NCI-H526 (cell line): ENCODE measurements at places on chromosomes 1 and 21.

GRCh38 chr1:12369258-12369657, 139.4 kb downstream of the VPS13D start:
- DNase-seq: no peak

GRCh38 chr21:35316933-35317332, 267.8 kb upstream of the RUNX1 start:
- DNase-seq: no peak

GRCh38 chr1:157916887-157917570, 75.4 kb upstream of the CD5L start:
- DNase-seq: no peak

GRCh38 chr1:68111519-68112436, 61.4 kb upstream of the DIRAS3 start:
- DNase-seq: peak; percentile 37

- no peak for DNase-seq
Measured at GRCh38 chr1:210792250-210793102, 341.5 kb downstream of the KCNH1 start.

- peak; percentile 14 for DNase-seq
Measured at GRCh38 chr1:35885961-35886558, 3.1 kb downstream of the AGO1 start.

- no peak for DNase-seq
Measured at GRCh38 chr1:5479876-5480646, 512.2 kb downstream of the NPHP4 start.

GRCh38 chr1:154755858-154756730, 114.0 kb downstream of the KCNN3 start:
- DNase-seq: no peak

DNA sequence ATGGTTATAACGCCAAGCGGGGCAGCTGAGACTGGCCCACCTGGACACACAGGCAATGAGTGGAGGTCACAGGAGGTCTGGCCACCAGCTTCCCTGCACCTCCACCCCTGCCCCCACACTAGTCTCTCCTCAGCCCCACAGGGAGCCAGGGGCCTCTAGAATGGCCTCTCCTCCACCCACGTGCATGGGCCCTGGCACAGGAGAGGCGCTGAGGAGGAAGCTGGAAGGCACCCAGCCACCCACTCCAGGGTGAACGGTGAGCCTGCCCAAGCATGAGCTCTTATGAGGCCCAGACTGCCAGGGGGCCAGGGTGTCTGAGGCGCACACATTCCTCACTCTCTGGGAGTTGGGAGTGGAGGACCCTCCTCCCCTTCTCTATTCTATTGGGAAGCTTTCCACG, 22.2 kb downstream of the LRP8 start:
- no peak for DNase-seq

GRCh38 chr1:2408456-2408855, 3.9 kb downstream of the PEX10 start:
- DNase-seq: no peak

- DNase-seq: no peak
Measured at GRCh38 chr21:26818906-26819305, 26.3 kb downstream of the ADAMTS1 start.

DNA sequence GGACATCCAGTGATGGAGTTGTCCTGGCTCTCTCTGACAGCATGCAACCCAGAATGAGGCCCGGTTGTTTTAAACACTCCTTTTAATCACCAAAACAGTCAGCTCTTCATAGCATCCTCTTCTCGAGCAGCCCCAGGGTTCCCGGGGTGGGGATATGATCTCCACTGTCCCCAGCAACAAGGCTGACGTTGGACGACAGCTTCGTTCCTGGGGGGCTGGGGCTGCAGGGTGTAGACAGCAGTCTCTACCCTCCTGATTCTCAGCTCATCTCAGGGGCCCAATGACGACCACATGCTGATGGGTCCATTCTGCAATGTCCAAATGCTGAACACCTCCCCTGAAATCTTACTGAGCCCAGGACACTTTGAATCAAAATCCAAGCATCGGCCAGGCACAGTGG, 27.0 kb downstream of the TRIM11 start:
- DNase-seq: no peak

- DNase-seq: no peak
Measured at GRCh38 chr1:163170975-163171676, 31.6 kb downstream of the RGS5 start.

- peak; percentile 55 for DNase-seq
Measured at GRCh38 chr1:231931846-231932454, 305.4 kb downstream of the DISC1 start.

GRCh38 chr1:31562707-31563360, 13.5 kb upstream of the TINAGL1 start:
- no peak for DNase-seq

- DNase-seq: no peak
Measured at GRCh38 chr1:41414296-41414695, 53.1 kb downstream of the FOXO6 start.

GRCh38 chr1:204544321-204544720, 28.1 kb downstream of the MDM4 start:
- no peak for DNase-seq

GRCh38 chr1:180247061-180247460, 17.0 kb downstream of the LHX4 start:
- DNase-seq: no peak

GRCh38 chr1:194825382-194825781, 1639.0 kb upstream of the B3GALT2 start:
- DNase-seq: no peak

GRCh38 chr1:110752941-110753725, 78.4 kb upstream of the KCNA3 start:
- DNase-seq: no peak

DNA sequence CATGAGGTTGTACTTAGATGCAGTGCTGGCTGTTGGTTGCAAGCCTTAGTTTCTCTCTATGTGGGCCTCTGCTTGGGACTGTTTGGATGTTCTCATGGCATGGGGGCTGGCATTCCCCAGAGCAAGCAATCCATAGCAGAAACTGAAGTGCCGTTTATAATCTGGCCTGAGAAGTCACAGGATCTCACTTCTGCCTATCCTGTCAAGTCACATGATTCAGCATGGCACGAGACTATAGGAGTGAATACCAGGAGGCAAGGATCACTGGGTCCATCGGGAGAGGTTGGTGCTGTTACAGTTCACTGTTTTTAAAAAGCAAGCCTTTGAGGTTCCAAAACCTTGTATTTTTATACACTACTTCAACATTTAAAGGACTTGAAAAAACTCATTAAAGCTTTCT, 16.7 kb downstream of the COLGALT2 start:
- DNase-seq: no peak

DNA sequence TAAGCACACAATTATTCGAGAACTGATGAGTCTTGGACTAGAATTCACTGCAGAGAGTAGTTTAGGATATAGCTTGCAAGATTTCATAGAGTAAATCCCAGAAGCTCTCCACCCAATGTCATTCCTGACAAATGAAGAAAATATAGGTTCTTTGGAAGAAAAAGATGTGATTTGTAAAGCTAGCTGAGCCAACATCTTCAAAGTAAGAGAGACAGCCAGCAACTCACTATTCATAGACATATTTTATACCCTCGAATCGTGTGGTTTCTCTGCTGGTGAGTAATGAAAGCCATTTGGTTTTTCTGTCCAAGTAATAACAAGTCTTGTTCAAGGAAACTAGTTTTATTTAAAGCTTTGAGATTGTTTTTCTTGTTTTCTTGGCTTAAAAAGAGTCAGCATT, 165.7 kb upstream of the SYT6 start:
- no peak for DNase-seq

- DNase-seq: no peak
Measured at GRCh38 chr1:4612991-4613390, 41.4 kb upstream of the AJAP1 start.

GRCh38 chr1:22747021-22747734, 36.5 kb downstream of the EPHB2 start:
- no peak for DNase-seq

DNA sequence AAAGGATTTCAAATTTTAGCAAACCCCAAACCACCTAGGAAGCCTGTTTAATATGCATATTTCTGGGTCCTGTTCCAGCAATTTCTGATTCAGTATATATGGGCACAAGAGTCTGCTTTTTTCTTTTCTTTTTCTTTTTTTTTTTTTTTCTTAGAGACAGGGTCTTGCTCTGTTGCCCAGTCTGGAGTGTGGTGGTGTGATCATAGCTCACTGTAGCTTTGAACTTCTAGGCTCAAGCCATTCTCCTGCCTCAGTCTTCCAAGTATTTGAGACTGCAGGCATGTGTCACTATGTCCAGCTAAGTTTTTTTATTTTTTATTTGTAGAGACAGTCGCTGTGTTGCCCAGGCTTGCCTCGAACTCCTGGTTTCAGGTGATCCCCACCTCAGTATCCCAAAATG, 34.8 kb downstream of the CCDC18 start:
- no peak for DNase-seq

- DNase-seq: no peak
Measured at GRCh38 chr1:167094690-167095089, 815 bp downstream of the STYXL2 start.

- DNase-seq: peak; percentile 88
Measured at GRCh38 chr1:65066766-65067490, 81.1 kb upstream of the AK4 start.

- DNase-seq: no peak
Measured at GRCh38 chr1:241443561-241443960, 76.0 kb downstream of the FH start.

- DNase-seq: no peak
Measured at GRCh38 chr21:35575280-35575915, 484.9 kb downstream of the SETD4 start.

DNA sequence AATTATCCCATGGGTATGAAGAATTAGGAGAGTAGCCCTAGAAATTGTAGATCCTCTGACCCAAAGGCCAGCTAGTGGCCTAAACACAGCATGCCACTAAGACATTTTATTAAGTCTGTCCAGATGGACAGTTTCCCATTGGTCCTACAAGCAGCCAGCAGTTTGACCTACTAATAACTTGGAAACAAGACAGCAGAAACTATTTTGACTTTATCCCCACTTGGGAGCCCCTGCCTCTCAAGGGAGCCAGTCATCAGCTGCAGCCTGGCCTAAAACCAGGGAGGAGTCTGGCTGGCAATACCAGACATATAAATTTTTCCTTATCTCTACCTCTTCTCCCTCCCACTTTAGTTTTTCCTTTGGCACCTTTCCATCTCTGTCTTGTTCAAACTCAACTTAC, 222.6 kb upstream of the KCTD3 start:
- no peak for DNase-seq

DNA sequence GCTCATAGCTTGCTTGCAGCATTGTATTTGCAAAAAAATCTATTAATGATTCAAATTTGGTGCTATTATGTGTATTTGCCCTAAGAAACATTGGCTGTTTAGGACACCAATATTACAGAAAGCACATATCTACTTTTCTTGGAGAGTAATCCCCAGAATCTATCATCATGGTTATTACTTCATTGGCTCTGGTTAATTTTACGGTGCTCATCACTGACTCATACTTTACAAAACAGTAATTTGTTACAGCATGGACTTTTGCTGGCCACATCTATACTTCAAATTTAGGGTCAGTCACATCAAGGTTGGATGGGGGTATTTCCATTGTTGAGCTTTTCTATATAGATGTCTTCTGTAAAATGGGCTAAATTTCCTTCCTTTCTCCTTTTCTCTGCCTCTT, 45.7 kb downstream of the SH3GLB1 start:
- no peak for DNase-seq

DNA sequence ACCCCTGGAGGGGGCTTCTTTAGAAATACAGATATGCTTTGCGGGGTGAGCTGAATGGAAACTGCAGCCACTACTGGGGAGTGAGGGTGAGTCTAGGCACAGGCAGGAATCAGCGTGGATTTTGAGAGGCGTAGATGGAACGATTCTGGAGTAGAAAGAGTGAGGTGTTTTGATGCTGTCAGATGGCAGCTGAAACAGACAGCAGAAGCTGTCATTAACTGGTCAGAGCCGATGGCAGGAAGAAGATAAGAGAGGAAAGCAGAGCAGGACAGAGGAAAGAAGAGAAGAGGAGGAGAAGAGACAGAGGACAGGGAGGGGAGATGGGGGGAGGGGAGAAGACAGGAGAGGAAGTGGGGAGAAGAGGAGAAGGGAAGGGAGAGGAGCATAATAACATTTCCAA, 138.5 kb downstream of the LRIG2 start:
- DNase-seq: no peak

GRCh38 chr21:31172328-31172727, 134.1 kb upstream of the KRTAP19-8 start:
- DNase-seq: no peak

DNA sequence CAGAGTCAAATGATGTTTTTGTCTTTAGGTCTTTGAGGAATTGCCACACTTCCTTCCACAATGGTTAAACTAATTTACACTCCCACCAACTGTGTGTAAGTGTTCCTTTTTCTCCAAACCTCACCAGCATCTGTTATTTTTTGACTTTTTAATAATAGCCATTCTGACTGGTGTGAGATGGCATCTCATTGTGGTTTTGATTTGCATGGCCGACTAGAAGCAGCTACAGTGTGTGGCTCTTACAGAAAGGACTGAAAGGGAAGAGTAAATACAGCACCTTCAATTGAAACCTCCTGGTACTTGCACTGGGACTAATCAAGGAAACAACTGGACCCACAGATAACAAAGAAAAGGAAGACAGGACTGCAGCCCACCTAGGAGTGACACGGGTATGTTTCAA, 668.0 kb upstream of the RGS18 start:
- peak; percentile 1 for DNase-seq

DNA sequence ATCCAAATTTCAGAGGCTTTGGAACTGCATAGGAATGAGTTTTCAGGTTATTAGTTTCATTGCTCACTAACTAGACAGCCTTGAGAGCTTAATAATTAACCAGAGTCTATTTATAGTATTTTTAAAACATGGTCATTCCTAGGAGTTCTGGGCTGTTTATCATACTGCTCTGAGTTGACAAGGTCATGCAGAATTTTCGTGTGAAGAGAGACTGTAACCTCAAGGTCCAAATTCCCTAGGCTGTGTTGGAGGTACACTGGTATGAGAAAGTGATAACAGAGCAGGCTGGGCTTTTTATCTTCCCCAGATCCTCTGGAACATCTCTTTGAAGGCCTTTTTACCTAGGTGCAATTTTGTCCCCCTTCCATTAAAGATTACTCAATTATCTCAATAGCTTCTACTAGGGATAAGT, 736.3 kb downstream of the LTN1 start:
- peak; percentile 16 for DNase-seq

- DNase-seq: no peak
Measured at GRCh38 chr1:27607239-27607804, 3.4 kb upstream of the AHDC1 start.

GRCh38 chr1:223339861-223340260, 24.1 kb downstream of the SUSD4 start:
- no peak for DNase-seq

- DNase-seq: no peak
Measured at GRCh38 chr1:196121181-196121580, 487.1 kb downstream of the KCNT2 start.
